ENCODE measurements at places on chromosomes 1 and 21.

GRCh38 chr1:161706113-161706481 is 932 bp upstream of the FCRLA start:
- DNase-seq: no peak

- no peak for DNase-seq
These were observed 865 bp downstream of the ADPRS start for GRCh38 chr1:36089393-36090121.

- no peak for DNase-seq
These were observed 114.2 kb downstream of the FCRL5 start for GRCh38 chr1:157438146-157438545.

- no peak for DNase-seq
These were observed 5.2 kb downstream of the RGL1 start for GRCh38 chr1:183810121-183810520.

- DNase-seq: no peak
These were observed 15.5 kb upstream of the HMGB4 start for GRCh38 chr1:33848205-33848937.

DNA sequence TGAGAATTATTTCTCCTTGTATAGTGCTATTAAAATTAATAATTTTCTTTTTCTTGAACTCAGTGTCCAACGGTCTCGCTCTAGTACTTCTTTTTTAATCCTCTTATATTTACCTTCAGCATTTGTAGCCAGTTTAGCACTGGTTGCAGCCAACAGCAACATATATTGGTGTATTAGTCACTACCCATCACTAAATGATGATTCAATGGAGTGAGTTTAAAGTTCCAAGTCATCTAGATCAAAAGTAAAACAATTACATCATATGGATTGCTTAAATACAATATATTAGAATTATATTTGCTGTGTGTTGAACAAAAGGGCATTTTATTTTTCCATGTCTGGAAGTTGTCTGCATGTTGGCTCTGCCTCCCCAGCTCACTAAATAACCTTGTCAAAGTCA is 591.8 kb downstream of the ADGRL2 start:
- no peak for DNase-seq
